ENCODE measurements at places on chromosomes 4 and X. TPM values are rescaled to one million over a fixed set of nuclear protein-coding genes. Genes with fewer than 3 reads are reported as not detected.

SSX4B gene
- not detected for total RNA-seq

TKTL2 gene
- not detected for total RNA-seq

RPS3A gene
- 1,494 TPM for total RNA-seq

RAB41 gene
- total RNA-seq, result not detected

ANOS1 gene
- total RNA-seq, result 0.55 TPM

NPY2R gene
- total RNA-seq, result not detected

SMIM43 gene
- not detected for total RNA-seq

SRPX2 gene
- total RNA-seq, result 124 TPM

ANXA10 gene
- not detected for total RNA-seq

ABCG2 gene
- total RNA-seq, result 5.0 TPM

TMEM271 gene
- not detected for total RNA-seq

USP27X gene
- total RNA-seq, result 3.0 TPM

IL15 gene
- total RNA-seq, result 3.1 TPM

HTN1 gene
- not detected for total RNA-seq

NPY1R gene
- total RNA-seq, result not detected

RNF175 gene
- total RNA-seq, result not detected

PSMD10 gene
- total RNA-seq, result 71.9 TPM

ETDB gene
- not detected for total RNA-seq

AFF2 gene
- not detected for total RNA-seq

HEPH gene
- 0.20 TPM for total RNA-seq

EFHC2 gene
- not detected for total RNA-seq

TRPC5OS gene
- not detected for total RNA-seq

GBA3 gene
- total RNA-seq, result not detected

All from endothelial cell of umbilical vein (primary cell).